Kidney epithelial cell (primary cell): ENCODE measurements at places on chromosomes 12 and 14.

- no peak for DNase-seq
Measured at GRCh38 chr12:122835750-122836026, 431 bp downstream of the HIP1R start.

- no peak for DNase-seq
Measured at GRCh38 chr14:93034671-93034994, 81.1 kb downstream of the ITPK1 start.

GRCh38 chr12:124395284-124395752 lies 100.4 kb downstream of the RFLNA start:
- DNase-seq = no peak

- no peak for DNase-seq
Measured at GRCh38 chr12:12927211-12928079, 24.5 kb downstream of the GPRC5D start.

DNA sequence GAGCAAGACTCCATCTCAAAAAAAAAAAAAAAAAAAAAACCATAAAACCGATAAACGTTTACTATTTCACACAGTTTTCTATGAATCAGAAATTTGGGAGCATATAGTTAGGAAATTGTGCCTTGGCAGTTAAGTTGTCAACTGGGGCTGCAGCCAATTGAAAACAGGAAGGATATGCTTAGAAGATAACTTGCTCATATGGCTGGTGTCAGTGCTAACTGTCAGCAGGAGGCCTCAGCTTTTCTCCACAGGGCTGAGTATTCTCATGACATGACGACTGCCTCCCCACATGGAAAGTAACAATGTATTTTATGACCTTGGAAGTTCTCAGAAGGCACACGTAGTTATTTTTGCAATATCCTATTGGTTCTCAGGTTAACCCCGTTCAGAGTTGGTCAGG lies 29.6 kb upstream of the OR5AU1 start:
- DNase-seq = no peak

DNA sequence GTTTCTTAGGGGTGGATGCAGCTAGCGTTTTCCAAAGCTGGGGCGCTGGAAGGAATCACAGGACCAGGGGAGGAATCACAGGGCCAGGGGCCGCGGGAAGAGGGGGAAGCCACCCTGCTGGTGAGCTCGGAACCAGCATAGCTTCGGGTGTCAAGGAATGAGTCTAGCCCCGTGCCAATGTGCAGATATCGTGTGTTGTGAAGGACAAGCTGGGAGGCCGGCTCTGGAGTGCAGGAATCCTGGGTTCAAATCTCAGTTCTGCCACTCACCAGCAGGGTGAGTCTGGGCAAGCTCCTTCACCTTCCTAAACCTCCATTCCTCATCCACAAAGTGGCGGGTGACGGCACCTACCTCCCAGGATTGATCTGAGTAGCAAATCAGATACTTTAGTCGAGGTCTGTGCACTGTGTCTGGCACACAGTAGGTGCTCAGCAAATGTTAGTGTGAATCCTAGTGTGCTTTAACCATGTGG lies 53.6 kb upstream of the RIN3 start:
- DNase-seq = no peak
